ENCODE measurements at places on chromosomes 11 and 22.

- no peak for DNase-seq
Measured at GRCh38 chr22:29855611-29856181, 17.6 kb upstream of the ASCC2 start.

DNA sequence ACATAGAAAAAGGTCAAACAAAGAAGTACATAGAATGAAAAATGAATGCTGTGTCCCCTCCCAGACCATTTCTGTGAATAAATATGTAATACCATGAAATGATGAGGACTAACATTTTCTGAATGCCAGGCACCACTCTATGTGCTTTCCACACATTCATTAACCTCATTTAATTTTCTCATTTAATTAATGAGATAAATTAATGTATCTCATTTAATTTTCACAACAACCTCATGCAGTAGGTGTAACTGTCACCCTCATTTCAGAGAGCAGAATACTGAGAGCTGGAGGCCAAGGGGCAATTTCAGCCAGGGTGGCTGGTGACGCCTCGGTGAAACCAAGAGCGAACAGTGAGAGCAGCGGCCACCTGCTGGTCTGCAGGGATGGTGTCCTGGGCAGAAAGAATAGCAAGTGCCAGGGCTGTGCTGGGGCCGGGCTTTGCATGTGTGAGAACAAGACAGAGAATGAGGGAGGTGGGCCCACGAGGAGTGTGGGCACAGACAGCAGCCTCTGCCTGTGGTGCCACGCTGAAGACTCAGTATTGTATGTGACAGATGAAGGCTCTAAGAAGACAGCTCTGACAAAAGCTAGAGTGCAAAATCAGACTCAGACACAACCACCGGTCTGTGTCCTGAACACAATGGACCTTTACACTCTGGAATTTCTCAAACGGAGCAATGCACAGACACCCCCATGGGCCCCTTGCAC lies 1.8 kb upstream of the SERPIND1 start:
- DNase-seq: no peak

DNA sequence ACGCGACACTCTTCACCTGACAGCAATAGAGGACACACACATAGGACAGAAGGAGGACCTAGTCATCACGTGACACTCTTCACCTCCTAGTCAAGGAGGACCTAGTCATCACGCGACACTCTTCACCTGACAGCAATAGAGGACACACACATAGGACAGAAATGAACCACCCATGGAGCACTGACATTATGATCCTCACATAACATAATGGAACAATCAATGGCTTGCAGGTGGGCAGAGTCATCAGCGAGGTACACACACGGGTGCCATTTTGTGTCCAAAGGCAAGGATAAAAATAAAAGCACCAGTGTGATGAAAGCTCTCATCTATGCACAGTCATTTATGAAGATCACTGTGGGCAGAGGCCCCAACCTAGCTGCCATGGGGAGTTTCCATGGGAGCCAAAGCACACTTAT lies 354.7 kb downstream of the LARGE1 start:
- no peak for DNase-seq

DNA sequence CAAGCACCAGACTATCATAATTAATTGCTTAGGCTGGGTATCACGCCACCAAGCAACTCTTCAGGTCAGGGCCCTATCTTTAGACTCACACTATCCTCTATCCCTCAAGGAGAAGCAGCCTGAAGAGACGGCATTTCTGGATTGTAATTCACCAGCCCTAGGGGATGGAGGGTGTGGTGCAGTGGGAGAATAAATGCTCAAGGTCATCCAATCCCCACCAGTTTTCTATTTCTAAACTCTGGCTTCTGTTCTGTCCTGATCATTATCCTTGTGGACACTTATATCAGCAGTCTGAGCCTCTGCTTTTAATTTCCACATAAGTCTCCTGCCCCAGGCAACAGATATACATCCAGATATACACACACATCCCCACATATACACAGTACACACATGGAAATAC lies 13.1 kb upstream of the SIK2 start:
- no peak for DNase-seq

Data from fibroblast of lung (primary cell).